Cerebellum (tissue), 4 donors: ENCODE measurements at places on chromosomes 1 and 21. TPM values are rescaled to one million over a fixed set of nuclear protein-coding genes. Genes with fewer than 3 reads are reported as not detected.

OR2L13 gene
- total RNA-seq: 2.6 TPM

CTNNBIP1 gene
- total RNA-seq: 22.4 TPM

RALGPS2 gene
- total RNA-seq: 92.8 TPM

KRTAP6-3 gene
- not detected for total RNA-seq

DNA sequence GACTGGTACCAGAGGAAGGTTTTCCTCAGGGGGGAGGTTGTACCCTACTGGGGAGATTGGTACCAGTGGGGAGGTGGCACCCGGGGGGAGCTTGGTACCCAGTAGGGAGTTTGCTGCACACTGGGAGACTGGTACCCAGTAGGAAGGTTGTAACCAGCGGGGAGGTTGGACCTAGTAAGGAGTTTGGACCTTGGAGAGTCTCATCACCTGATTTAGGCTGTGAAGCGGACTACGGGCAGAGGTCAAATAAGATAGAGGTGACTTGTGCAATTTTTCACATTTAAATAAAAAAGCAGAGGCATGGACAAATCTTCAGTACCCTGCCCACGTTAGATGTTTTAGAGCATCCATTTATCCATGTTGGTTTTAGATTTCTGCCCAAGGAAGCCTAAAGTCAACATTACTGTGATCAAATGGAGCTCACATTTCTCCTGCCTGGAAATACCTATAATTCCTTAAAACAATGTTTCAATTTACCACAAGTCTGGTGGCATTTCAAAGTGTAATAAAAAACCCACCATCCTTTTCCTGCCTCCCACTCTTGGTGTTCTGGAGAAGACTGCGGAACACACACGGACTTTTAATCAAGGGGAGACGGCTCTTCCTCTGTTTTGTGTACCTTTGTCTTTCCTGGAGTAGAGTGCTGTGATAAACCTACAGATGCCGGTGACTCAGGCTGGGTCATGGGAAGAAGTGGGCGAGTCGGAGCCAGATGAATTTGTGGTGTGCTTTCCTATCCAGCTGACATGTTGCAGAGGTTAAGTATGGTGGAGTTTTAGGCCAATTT, 36.2 kb upstream of the MRPS6 start:
- no peak for DNase-seq

DNA sequence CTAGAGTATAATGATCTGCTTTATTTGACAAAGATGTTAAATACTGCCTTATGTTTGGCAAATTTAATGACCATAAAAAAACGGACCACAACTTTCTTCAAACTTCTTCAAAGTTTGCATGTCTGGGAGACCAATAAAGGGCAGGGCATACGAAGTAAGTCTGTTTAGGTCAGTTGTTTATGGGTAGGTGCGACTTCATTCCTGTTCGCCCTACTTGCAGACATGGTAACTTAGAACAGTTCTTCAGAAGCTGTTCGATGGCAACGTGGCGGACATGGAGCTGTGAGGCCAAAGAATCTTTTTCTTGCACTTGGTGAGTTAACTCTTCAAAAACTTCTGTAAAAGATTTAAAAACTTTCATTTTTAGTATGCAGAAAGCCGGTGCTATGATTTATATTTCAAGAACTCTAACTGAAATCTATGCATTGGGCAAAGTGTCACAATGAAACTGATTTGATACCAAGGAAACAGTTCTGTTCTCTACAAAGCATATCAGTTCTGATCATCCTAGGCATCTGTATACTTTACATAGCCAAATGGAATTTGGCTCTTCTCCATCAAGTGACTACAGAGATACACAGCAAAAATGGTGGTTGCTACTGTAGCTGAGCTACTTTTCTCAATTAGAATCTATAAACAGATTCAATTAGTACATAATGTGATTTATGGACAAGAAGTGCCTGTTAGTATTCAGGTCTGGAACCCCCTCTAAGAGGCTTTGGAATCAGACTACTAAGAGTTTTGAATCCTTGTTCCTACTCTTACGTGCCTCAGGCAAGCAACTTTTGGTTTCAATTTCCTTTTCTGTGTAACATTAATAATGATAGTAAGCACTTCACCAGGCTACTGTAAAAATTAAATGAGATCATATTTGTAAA, 25.7 kb downstream of the C21orf91 start:
- DNase-seq: no peak

- DNase-seq: peak; percentile 31
These were observed 166.1 kb downstream of the PDE4B start for GRCh38 chr1:65958561-65959350.

GRCh38 chr1:220453371-220453770, 74.6 kb upstream of the MARK1 start:
- DNase-seq: no peak

DNA sequence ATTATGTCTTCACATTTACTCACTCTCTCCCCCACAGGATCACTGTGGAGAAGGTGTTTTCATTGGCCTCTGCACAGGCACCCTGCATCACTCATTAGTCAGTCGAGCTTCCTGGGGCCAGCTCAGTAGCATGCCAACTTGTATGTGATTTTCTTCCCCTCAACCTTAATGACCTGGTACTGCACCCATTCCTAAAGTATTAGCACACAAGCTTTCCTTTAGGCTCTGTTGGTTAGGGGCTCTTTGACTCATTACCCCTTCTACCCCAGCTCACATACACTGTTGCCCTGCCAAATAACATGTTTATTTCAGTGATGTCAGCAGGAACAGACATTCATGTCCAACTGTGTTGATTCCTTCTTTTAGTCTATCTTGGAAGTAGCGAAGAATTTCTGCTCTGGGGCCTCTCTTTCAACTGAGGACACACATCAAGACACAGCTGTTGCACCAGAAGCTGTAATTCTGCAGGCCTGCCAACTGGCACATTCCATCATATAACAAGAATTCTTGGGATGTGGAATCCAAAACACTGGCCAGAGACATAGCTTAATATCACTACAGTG, 603.5 kb upstream of the ADAMTS5 start:
- DNase-seq: no peak
